ENCODE measurements at places on chromosomes 5 and 9.

GRCh38 chr5:135437422-135437795, 9.7 kb downstream of the DCANP1 start:
- no peak for DNase-seq

DNA sequence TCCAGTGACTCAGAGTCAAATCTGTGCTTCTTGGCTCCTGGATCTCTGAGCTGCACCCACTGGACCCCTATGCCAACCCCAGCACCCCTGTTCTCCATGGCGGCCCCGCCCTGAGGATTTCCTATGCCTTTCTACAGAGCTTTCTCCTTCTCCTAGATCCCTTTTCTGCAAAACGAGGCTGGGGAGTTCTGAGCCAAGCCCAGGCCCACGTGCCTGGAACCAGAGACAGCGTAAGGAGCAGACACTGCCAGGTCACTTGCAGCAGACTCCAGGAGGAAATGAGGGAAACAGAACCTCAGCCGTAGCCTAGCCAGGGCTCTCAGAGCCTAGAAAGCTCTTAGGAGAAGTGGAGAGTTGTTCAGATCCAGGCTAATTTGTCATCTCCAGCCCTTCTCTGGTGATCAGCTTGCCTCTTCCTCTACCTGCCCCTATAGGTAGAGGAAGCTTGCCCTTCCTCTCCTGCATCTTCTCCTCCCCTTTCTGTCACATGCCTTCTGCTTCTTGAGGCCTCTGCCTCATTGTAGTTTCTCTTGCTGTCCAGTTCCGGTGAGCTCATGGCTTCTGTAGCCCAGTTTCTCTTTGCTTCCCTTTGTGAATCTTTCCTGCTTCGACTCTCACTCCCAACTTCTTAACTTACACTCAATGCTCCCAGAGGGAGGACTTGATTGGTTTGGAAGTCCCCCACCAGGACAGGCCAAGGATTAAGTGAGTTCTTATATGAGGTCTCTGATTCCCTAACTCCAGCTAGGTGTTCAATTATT, 163.4 kb downstream of the RGS3 start:
- DNase-seq: no peak

GRCh38 chr5:124816381-124816780, 69.9 kb upstream of the ZNF608 start:
- DNase-seq: no peak

DNA sequence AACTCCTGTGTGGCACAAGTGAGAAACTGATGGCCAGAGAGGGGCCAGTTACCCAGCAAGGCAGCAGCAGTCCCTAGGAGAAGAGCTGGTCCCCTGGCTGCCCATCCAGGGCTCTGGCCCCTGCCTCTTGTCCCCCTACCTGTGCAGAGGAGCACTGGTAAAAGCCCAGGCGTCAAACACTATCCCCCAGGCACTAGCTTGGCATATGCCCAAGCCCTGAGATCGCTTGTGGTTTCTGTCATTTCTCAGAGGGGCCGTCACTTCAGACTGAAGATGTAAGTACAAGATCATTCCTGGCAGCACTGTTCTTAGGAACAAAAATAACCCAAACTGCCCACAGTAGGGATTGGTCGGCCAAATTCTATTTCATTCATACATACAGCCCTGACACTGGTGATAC, 53.9 kb downstream of the COL15A1 start:
- no peak for DNase-seq

GRCh38 chr5:107840161-107840560, 169.4 kb upstream of the EFNA5 start:
- DNase-seq: no peak

GRCh38 chr5:113237893-113238292, 196.9 kb downstream of the TSSK1B start:
- no peak for DNase-seq

DNA sequence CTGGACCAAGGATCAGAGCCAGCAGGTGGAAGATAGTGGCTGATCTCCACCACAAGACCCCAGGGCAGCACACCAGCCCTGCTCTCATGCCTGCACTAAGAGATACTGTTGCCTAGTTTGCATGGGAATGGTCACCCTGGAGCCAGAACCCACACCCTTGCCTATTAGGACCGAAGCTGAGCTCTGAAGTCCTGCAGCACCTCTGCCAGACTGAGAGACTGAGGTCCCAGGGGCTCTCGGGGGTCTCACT, 11.3 kb downstream of the ACSL6 start:
- no peak for DNase-seq

DNA sequence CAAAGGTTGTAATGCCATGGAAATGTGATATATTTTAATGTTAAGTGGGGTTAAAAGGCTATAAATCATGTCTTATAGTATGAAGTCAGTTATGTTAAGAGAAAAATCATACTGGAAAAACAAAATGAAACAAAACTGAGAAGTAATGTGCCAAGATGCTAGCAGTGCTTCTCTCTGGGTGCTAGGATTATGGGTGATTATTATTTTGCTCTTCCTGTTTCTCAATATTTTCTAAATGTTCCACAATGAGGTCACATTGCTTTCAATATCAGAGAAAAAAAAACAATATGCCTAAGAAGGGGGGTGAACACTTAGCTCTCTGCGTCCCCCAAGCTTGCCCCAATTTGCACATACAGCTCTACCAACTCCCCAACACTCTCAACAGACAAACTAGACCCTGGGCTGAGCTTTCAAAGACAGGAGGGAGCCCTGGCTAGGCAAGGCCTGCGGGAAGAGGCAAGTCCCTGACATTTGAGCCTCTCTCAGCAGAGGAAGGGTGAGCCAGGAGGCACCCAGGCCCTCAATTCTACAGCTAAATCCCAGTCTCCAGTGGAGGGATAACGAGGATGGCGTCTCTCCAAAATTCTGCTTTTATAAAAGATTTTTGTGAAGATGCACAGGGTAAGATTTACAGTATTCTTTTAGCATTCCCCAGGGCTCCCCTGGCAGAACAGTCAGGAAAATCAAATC, 24.4 kb downstream of the WHRN start:
- DNase-seq: no peak

GRCh38 chr9:114058688-114059046, 19.4 kb downstream of the AMBP start:
- no peak for DNase-seq

- no peak for DNase-seq
These were observed 98.4 kb downstream of the MAPKAP1 start for GRCh38 chr9:125608489-125609224.

- no peak for DNase-seq
These were observed 549.7 kb downstream of the CSNK1G3 start for GRCh38 chr5:124061663-124062062.

DNA sequence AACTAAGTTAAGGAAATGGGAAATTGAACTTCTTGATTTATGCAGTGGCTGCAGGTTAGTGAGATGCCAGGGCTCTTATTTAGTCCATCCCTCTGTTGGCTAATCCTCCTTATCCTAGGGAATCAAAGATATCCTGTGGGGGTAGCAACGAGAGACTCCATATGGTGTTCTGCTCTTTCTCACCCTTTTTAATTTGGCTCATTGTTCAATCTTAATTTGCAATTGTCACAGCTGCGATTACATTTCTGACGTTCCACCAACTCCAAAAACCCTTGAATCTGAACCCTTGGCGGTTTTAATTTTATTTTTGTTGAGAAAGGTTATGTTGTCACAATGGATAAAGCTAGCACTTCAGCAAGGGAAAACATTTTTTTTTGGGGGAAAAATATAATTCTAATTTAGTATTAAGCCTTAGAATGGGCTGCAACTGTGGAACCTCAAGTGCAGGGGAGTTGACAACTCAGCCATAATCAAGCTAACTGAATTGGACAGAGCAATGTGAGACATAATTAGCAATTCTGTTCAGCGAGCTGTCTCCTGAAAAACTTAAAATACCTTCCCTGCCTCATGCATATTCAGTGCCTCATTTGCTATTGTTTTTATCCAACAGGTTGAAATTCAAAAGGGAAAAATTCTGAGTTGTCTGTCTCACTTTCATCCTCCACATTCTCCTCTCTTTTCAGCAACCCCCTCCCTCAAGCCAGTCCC, 91.3 kb downstream of the MAT2B start:
- no peak for DNase-seq

DNA sequence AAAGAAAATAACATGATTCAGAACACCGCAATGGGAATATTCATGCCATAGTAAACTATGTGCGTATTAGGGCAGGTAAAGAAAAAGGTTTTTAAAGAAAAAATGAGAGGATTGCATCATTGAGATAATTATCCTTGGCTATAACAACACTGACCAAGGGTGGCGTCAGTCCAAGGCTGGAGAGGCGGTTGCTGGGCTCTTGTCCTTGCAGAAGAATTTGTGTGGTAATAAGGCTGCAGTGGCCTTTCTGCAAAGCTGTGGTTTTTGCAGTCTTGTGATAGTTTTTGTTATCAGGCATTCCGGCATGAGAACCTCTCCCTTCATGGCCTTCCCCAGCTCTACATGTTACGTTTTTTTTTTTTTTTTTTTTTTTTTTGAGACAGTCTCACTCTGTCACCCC, 14.0 kb downstream of the BOD1 start:
- no peak for DNase-seq

DNA sequence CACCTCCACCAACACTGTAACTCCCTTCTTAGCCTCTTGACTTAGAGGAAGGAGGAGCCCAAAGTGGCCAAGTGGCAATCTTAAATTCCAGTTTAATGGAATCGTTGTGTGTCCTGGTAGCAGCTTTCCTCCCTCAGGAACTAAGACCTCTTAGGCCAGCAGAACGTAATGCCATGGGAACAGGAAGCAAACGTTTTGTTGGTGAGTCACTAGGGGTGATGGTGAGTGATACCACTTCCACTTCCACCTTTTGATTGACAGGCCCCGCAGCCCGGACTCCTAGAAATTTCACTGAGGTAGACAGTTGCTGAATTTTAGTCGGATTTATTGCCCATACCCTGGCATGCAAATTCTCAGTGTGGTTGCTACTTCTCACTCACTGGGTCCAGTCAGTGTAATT, 94.2 kb upstream of the FBN2 start:
- no peak for DNase-seq

DNA sequence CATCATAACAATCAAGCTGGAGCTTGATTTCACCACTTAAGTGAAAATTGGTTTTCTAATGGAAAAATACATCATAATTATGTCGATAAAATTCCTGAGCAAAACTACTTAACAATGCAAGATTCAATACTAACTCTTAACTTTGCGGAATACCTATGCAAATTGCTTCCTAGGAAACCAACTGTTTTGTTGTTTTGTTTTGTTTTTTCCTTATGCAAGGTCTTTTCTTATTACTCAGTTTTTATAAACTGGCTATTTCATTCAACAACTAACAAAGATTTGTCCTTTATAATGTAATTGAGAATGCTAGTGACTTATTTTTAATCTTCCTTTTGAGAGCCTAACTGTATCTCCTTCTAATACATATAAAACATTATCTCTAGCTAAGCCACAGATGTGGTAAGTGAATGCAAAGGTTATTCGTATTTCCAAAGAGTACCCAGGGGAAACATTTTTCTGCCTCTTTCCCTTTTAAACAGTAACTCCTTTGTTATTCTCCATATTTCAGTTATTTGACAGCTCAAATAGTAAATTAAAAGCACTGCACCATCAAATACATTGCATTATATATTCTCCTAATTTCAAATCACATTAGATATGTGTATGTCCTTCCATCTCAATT, 609.4 kb downstream of the SLCO4C1 start:
- DNase-seq: no peak

- DNase-seq: no peak
These were observed 85.1 kb upstream of the LRRTM2 start for GRCh38 chr5:138960145-138960692.
